Suppressor macrophage (primary cell): ENCODE measurements at places on chromosomes 6 and 20.

GRCh38 chr20:21101453-21101931 lies 4.7 kb downstream of the LINC00237 start:
- DNase-seq: peak; percentile 25

DNA sequence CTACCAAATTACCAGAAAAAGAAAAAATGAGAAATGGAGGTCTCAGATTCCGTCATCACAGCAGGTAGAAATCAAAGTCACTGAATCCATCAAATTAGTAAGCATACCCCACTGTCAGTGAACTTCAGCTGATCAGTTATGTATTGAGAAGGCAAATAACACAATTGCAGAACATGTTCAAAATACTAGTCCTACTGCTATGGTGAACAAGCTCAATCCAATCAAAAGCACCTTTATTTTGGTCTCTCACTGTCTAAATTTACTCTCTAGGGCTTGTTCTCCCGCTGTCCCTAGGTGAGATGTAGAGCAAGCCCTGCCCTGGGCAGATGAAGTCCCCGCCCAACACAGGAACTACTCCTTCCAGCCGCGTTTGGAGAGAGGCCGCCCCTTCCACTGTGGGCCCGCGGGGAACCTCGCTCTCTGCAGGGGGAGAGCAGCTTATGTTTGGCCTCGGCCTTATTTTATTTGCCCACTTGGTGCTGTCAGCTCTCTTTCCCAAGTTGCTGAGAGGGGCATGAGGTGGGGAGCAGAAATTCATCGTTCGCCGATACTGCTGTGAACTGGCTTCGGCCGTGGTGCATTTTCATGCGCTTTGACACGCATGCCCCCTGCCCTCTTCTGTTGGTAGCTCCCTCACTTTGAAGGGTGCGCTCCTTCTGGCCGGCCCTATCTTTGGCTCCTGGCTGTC lies 14.3 kb upstream of the MAP1LC3A start:
- DNase-seq: peak; percentile 12

DNA sequence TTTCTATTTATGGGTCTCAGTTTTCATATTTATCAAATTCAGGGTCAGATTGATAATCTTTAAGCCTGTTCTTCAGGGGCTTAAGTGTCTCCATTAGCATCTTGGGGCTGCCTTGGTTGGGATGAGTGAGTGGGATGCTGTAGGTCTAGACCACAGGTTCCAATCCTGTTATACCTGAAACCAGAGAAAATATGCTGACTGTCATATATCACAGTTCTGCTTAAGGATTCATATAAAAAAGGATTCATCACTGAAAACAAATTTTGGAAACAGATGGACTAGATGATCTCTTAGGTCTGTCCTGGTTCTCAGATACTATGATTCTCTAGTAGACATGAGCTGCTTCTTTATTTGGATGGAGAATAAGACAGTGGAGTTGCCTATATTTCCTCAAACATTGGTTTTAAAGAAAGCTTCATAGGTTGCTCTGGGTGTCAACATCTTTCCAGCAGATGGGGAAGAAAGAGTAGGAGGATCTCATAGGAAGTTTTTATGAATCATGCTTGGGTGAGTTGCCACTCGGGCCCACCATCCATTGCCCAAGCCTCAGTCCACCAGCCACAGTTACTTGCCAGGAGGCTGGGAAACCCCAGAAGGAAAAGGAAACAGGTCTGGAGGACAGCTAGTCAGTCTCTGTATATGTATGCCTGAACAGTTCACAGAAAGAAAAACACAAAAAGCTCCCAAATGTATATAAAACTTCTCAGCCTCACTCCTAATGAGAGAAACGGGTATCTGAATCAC lies 42.9 kb upstream of the MAP7 start:
- peak; percentile 84 for DNase-seq

- no peak for DNase-seq
Observed at GRCh38 chr6:30890646-30891449, 6.5 kb downstream of the DDR1 start.

DNA sequence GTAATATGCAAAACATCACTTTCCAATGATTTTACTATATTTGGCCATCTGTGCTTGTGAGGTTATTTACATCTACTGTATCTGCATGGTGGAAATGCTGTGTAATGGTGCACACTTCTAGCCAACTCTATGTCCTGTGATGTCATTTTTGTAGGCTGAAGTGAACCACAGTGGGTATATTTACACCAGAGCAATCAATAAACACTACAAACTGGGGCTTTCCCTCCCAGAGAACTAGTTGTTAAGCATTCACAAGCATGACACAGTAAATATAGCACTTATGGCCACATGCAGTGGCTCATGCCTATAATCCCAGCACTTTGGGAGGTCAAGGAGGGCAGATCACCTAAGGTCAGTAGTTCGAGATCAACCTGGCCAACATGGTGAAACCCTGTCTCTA lies 4.9 kb downstream of the SLC22A2 start:
- no peak for DNase-seq

DNA sequence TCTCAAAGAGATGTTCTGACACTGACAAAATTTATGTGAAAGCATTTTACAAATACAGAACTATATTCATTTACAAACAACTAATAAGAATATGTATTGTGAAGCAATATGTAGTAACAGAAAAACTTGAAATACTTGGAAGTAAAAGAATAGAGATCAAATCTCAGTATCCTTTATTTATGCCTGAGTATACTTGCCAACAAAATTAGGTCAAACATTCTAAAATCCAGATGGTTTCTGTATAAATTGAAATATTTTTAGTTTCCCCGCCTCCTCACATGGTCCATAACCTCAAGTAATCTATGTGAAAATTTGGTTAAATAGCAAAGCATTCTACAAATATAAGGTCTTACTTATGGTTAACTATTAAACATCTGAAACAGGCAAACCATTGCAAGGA lies 545.4 kb downstream of the EYS start:
- no peak for DNase-seq

DNA sequence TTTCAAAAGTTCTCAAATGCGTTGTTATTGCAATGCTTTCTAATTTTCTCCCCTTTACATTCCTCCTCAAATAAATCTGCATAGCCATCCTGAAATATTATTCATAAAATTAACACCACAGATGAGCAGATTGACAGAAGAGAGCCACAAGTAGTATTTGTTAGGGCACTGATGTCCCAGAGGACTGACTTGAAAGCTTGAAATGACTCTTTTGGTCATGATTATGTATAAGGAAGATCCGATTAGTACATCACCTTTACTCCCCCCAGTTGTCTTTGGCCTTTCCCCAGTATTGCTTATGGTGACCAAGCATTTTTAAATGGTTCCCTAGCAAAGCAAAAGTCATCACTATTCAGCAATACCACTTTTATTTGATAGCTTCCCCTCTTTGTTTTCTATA lies 187.6 kb downstream of the ADAT2 start:
- DNase-seq: no peak

GRCh38 chr20:48532028-48532427 lies 295.8 kb downstream of the PREX1 start:
- no peak for DNase-seq

GRCh38 chr6:89298680-89299465 lies 16.2 kb downstream of the GABRR2 start:
- peak; percentile 35 for DNase-seq

- no peak for DNase-seq
Observed at GRCh38 chr6:157541618-157542413, 160.8 kb downstream of the ZDHHC14 start.

GRCh38 chr20:50301165-50301564 lies 110.5 kb downstream of the CEBPB start:
- no peak for DNase-seq

GRCh38 chr20:12056839-12057238 lies 139.1 kb downstream of the BTBD3 start:
- no peak for DNase-seq

DNA sequence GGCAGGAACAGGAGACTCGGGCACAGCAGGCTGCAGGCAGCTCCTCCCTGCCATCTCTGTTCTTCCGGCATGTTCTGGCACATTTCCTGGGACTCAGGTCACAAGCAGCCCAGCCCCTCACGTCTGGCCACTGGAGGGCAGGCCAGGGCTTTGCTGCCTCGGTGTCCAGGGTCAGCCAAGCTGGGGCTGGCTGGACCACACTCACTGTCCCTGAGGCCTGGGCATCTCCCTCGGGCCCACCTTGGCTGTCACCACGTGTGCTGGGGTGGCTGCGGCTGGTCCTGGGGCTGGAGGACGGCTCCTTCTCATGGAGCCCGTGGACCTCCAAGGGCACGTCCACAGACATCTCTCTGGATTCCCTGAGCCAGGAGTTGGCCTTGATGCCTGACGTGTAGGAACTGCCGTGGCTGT lies 18.5 kb downstream of the FRMD1 start:
- no peak for DNase-seq

DNA sequence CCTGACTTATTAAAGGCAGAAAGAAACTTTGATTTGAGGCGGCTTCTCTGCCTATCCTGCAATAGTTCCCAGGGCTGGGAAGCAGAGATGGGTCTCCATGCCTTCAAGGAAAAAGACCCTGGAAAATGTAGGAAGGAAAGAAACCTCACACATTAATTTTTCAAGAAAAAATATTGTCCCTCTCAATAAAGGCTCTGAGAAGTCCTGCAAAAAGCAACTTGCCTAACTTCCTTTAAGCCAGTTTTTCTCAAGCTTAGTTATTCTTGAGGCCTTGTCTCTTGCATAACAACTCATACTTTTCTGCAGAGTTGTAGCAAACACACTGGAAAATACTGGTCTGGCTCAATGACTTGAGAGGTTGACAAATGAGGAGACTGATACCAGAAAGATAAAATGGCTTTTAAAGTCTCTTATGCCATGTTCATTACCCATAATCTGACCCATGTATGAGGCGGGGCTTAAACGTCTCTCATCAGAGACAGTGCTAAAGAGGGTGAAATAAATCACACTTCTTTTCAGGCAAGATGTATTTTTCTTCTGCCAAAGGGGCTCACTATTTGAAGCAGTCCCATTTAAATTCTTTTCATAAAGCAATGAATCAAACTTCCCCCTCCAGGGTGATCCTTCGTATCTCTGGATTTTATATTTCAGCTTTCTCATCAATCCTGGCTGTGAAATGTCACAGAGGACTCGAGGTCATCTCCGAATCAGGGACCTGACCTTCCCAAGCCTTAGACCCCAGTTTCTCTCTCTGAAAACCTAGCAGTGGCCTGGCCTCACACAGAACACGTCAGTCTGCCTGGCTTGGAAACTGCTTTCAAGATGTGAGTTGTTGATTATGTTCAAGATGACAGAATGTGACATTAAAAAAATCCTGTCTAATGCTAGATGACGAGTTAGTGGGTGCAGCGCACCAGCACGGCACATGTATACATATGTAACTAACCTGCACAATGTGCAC lies 82.3 kb upstream of the KCNG1 start:
- DNase-seq: no peak

GRCh38 chr6:113361014-113361645 lies 496.0 kb upstream of the MARCKS start:
- no peak for DNase-seq

- no peak for DNase-seq
Observed at GRCh38 chr6:36343109-36343680, 6.5 kb upstream of the BNIP5 start.

DNA sequence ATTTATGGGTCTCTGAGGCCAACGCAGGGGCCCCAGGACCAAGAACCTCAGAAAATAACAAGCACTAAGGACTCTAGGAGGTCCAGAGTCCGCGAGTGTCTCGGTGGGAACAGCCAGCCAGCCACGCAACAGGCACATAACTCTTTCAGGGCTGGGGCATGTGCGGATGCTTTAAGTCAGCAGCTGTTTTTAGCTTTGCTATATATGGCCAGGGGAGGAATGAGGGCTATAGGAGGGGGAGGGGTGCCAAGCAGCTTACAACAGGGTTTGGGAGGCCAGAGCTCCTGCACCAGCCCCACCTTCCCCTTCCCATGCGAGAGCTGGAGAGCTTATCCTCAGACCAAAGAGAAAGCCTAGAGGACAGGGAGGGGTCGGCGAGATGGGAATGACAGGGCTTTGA lies 6.2 kb downstream of the JPH2 start:
- DNase-seq: no peak

DNA sequence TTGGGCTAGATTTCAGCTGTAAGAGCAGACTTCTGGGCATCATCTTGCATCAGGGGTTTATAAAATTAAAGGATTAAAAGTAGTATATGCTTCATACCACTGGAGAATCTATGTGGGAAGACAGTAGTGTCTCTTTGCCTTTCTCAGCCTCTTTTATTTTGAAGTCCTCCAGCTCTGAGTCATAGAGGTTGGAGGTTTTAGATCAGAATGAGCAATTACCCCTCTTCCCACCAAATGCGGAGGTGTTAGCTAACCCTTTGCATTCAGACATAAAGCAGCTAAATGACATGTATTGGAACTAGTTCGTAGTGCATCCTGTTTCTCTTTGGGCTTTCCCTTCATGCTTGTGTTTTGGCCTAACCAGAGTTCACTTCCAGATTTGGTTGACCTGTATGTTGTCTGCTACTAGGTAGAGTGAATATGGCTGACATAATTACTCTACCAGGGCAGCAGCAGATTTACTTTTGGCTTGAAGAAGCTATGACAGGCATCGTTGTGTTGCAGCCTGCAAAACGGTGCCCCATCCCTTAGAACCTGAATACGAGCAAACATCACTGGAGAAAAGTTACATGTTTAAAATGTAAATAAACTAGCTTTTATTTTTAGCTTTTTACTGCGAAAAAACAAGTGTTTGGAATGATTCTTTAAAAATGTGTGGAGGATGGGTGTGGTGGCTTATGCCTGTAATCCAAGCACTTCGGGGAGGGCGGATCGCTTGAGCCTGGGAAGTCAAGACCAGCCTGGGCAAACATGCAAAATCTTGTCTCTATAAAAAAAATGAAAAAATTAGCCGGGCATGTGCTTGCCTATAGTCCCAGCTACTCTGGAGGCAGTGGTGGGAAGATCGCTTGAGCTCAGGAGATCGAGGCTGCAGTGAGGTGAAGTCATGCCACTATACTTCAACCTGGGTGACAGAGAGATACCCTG lies 82.2 kb downstream of the MYO6 start:
- no peak for DNase-seq

- DNase-seq: no peak
Observed at GRCh38 chr20:50731930-50732690, 730 bp downstream of the PARD6B start.

DNA sequence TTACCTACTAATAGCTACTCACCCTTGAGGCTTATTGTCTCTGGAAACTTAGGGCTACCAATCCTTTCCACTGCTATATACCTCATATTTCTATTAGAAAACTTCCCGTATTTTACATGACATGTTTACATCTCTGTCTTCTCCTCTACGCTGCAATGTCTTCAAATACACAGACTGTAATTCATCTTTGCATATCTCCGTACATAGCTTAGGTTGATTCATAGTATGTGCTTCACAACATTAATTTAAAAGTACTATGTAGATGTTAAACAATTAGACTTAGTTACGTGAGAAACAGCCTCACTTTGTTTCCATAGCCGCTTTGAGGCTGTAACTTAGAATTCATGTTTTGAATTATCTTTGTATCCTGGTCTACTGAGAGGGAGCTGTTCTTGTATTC lies 35.1 kb upstream of the FKBP1C start:
- no peak for DNase-seq
